Tongue (tissue), 3 donors: ENCODE measurements at places on chromosomes 11 and 22. TPM values are rescaled to one million over a fixed set of nuclear protein-coding genes. Genes with fewer than 3 reads are reported as not detected.

Gene MAPK11
- total RNA-seq: 4.0 TPM

Gene RAB38
- 5.6 TPM for total RNA-seq

- no peak for DNase-seq
These were observed 17.2 kb upstream of the TAB1 start for GRCh38 chr22:39382410-39382809.

DNA sequence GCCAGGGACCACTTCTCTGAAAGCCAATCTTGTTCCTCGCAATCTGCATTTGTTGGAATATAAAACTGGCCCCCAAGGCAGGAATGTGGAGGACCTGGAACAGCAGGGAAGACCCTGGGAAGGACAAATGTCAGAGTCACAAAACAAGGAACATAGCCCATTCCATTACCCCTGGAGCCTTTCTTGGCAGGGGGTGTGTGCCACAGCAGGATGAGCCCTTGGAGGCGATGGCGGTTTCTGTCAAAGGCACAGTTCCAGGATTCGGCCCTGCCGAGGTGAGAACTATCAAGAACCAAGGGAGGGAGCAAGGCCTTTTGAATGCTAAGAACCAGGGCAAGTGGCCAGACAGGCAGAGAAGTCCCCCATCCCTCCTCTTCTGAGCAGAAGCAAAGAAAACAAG lies 204.3 kb downstream of the TRIM29 start:
- DNase-seq: no peak

DNA sequence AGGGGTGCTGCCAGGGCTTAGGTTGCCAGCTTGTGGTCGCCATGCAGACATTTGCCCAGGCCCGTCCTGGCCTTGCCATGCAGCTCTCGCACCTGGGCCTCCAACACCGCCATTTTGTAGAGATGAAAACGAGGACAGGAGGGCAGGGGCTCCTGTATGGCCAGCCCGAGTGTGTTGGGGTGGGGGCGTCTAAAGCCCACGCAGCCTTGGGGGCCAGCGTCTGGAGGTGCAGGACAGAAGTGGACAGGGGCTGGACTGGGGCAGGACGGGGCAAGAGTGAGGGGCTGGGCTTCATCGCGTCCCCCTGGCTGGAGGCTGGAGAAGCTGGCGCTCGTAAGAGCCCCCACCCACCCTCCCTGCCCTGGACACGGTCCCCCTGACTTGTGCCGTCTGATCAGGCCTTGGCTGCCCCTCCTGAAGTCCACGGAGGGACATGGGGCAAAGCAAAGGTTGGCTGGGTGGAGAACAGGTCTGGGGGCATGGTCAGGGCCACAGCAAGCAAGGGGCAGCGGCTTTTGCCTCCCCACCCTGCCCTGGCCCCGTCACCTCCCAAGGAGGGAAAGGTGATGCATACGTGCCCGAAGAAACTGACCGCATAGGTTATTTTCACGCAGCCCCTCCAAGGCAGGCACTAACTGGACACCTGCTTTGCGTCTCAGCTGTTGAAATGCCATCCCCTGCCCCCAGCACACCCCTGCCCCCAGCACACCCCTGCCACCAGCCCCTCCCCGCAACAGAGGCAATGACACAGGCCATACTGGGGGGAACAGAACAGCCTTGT lies 815 bp downstream of the TNNT3 start:
- no peak for DNase-seq
